Stimulated activated CD4-positive, alpha-beta T cell treated with anti-CD3 and anti-CD28 coated beads, Interleukin-4, amount 100 ng/mL, for 1 hour (primary cell): ENCODE measurements at places on chromosomes 5 and 9.

GRCh38 chr9:29830821-29831220 is 2257.5 kb upstream of the C9orf72 start:
- no peak for DNase-seq

- no peak for DNase-seq
These were observed 88.6 kb downstream of the AGTPBP1 start for GRCh38 chr9:85653153-85653552.

DNA sequence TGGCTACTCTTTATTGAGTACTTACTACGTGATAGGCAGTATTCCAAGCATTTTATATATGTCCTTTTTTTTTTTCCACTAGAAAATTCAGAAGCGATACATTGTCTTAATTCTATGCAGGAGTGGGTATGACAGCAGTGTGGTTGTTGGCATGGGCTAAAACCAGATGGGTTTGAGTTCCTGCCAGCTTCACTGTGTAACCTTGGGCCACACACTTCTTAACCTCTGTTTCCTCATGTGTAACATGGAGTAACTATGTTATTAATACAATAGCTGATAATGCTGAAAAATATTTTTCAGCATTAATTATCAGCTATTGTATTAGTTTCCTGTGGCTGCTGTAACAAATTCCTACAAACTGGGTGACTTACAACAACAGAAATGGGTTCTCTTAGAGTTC is 12.0 kb downstream of the SNX18 start:
- DNase-seq, result no peak

- no peak for DNase-seq
These were observed 8.3 kb upstream of the PTBP3 start for GRCh38 chr9:112341730-112342129.

DNA sequence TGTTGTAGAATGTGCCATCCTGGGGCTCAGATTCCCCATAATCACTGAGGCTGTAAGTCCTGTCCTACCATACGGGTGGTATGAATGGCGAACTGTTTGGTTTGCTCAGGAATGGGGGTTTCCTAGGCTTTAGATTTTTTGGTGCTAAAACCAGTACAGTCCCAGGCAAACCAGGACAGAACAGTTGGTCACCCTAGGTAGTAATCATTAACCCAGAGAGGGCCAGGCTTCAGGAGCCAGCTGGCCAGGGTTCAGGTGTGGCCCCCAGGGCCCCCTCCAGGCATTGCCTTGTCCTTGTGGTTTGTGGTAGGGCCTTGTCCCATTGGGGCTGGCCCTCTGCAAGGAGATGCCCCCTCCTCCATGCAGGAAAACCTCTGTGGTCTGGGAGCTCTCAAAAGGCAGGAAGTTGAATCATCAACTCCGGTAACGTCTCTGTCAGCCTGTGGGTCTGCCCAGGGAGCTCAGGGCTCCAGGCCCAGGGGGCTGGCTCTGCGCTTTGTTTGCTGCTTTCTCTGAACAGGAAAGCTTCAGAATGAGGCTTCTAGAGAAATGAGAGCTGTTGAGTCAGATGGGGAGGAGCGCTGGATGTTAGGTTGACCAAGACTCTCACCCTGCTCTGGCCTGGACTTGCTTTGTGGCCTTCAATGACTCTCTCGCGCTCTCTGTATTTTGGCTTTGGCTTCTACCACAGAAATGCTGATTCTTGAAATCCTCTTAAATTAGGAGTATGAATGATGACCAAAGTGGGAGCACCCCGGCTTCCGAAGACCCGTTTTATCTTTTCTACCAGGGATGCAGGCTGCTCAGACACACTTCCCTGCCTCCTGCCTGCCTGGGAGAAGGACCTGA is 22.2 kb upstream of the JADE2 start:
- DNase-seq, result peak; percentile 57
